ENCODE measurements at places on chromosomes 7 and 10.

- no peak for DNase-seq
Observed at GRCh38 chr10:98403812-98404504, 11.0 kb downstream of the PYROXD2 start.

GRCh38 chr10:8054494-8055407 lies at the start of gene GATA3:
GATA3 (plus strand) TSS chr10:8054688; CDS start chr10:8055656, 968 bp downstream.
- peak; percentile 79 for DNase-seq

DNA sequence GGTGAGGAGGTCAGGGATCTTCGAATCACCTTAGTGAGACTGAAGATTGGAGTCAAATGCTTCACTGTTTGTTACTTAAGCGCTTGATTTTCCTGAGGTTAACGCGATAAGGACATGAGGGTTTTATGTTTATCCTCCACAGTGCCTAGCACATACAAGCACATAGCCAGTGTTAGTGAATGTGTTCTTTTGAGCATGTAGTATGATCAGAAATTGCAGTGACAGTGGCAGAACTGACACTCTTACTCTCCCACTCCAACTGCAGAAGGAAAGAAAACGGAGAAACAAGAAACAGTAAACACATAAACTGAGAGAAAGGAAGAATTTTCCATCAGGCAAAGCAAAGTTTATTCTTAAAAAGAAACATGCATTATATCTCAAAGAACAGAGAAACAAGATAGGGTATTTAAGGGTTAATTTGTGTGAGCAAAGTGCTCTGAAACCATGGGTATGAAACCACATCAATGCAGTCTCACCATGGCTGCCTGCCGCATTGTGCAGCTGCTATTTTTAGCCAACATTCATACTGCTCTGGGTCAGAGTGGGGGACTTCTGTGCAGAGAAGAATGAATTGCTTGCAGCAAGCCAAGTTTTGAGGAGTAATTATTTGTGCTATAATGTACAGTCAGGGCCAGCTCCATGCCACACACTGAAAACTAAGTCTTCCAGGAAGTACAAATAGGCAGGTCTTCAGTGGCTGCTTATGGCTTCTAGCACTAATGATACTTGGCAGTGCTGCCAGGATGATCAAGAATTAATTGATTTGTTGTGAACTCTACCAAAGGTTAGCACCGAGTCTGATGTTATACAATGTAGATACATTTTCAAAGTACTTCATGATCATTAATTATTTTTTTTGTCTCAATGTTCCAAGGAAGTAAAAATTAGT lies 152.0 kb downstream of the MACC1 start:
- peak; percentile 49 for DNase-seq

DNA sequence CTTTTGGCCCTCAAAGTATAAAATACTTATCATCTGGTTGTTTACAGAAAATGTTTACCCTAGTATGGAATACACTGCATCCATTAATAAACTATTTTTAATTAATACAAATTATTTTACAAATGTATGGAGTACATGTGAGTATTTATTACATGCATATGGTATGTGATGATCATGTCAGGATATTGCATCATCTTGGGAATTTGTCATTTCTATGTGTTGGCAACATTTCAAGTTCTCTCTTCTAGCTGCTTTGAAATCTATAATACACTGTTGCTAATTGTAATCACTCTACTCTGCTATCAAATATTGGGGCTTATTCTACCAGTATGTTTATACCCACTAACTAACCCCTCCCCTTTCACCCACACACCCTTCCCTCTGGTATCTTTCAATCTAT lies 103.9 kb upstream of the THSD7A start:
- no peak for DNase-seq

DNA sequence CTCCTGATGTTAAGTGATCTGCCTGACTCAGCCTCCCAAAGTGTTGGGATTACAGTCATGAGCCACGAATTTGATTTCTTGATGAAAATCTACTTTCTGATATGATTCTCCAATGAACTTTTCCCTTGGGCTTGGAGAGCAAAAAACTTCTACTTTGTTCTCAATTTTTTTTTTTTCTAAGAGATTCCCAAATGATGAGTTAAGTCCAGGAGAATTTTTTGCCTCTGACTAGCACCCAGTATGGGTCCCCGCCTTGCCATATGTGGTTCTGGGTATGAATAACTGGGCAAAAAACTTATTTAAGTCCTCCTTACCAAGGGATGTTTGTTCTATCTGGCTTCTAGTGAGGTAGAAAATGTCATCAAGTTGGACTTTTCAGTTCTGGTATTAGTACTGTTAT lies 147.9 kb upstream of the LYZL1 start:
- DNase-seq: no peak

GRCh38 chr7:41977661-41978060 lies 259.3 kb downstream of the GLI3 start:
- no peak for DNase-seq
